PC-3 (cell line): ENCODE measurements at places on chromosomes 11 and 22.

DNA sequence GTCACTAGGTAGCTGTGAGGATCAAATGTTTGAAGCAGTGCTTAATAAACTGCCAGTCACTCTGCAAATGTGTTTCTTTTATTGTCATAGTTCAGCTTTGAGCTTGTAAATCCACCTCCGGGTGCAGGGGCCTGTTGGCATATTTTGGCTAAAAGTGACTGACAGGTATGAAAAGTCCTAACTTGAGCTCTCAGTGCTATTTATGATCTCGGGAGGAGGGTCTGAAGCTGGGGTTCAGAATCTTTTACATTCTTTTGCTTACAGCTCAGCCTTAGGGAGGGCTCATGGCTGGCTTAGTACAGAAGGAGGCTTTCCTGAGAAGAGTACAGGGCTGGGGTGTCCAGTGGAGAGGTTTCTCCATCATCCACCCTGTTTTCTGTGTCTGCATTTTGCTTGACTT lies 1.5 kb downstream of the ASPHD2 start:
- DNase-seq, result no peak

DNA sequence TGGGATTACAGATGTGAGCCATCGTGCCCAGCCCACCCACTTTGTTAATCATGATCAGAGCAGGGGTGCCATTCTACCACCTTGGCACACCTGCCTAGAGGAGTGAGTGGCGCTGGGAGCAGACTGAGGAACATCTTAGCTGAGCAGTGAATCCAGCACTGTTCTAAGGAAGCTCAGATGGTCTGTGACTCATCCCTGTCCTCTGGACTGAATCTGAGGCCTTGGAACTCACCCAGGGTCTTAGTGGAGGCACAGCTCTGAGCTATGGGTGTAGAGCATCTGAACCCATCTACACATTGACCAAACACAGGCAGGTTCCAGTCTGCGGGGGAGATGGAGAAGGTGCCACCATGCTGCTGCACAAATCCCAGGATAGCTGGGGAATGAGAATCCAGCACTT lies 14.9 kb downstream of the PGAP2 start:
- DNase-seq, result peak; percentile 39

- peak; percentile 66 for DNase-seq
Observed at GRCh38 chr11:86509588-86509974, 134.9 kb downstream of the CCDC81 start.

DNA sequence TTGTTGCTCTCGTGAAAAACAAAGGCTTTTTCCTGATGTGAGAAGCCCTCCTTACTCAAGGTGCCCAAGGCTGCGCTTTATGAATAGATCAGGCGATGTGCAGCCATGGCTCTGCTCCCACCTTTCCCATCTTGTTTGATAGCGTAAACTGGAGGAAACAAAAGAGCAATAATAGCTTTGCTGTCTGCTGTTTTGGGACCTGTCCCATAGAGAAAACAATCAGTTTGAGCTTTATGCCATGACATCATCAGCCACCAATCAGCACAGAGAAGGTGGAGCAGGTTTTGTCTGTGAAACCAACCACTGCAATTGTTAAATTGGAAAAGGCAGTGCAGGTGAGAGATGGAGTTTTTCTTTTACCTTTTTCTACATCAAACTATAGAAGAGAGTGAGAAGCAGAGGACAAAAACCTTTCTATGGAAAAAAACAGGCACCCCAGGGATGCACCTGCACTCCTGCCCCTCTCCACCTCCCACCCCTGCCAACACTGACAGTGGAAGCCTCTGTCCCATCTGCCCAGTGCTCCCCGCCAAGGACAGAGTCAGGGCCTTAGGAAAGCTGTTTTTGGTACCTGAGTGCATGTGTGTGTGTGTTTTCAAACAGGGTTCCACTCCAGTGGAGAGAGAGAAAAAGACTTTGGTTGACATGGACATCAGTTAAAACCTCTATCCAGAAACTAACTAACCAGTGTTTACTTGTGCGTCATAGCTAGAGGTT lies 80.7 kb downstream of the MICAL3 start:
- no peak for DNase-seq

DNA sequence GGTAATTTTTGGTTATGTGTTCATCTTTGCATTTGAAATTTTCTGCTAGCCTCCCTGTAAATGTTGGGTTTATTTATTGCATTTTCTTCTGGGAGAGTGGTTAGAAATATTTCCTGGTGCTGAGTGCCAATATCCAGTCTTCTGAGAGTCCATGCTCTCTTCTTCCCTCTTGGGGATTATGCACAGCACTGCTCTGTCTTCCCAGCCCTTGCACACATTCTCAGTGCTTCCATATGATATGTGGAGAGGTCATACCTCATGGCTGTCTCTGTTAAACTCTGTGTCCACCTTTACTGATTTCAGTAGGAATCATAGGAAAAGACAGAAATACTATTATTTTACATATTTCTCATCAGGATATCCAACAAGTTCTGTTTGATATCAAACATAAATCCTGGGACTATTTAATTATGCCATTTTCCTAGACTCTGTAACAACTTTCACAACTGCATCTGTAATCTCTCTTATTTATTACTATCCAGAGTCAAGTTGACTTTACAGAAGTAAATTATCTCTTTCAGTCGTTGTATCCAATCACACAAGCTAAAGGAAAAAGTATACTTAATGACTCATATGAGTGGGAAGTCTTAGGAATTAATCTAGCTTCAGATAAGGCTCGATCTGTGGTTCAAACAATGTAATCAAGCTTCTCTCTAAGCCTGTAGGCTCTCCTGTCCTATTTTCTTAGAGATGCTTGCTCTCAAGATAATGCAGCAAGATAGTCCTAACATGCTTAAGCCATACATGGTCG lies 2.7 kb upstream of the NXPE1 start:
- DNase-seq, result peak; percentile 73
